Breast epithelium (tissue), 4 donors: ENCODE measurements at places on chromosomes 2 and 18. TPM values are rescaled to one million over a fixed set of nuclear protein-coding genes. Genes with fewer than 3 reads are reported as not detected.
A peak's percentile ranks its signal among the peaks of the same experiment; 100 is the strongest.

- no peaks in the 10 kb centered on the region for H3K4me1 ChIP-seq
- H3K4me3 ChIP-seq = no peak overlapping the region
- H3K36me3 ChIP-seq = no peaks in the 10 kb centered on the region
- no peaks in the 10 kb centered on the region for H3K27me3 ChIP-seq
- H3K27ac ChIP-seq = no peak overlapping the region
Measured at GRCh38 chr2:46270384-46270783, 26.8 kb upstream of the EPAS1 start.

DNA sequence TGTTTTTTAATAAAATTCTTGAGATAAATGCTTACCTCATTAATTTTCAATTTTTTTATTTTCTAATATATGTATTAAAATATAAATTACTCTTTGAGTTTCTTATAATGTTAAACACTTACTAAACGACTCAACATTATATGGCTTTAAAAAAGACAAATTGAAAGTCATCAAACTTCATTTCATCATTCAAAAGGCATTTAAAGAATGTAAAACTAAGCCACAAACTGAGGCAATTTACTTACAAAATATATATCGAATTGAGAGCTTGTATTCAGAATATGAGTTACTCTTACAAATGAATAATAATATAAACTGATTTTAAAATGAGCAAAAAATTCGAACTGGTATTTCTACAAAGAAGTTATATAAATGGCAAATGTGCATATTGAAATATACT is 1262.2 kb upstream of the PIK3C3 start:
- H3K4me1 ChIP-seq = no peaks in the 10 kb centered on the region
- no peaks in the 10 kb centered on the region for H3K27me3 ChIP-seq
- H3K27ac ChIP-seq = no peak overlapping the region
- no peak for DNase-seq

GRCh38 chr18:49008716-49009115 is 58.0 kb upstream of the SMAD7 start:
- H3K27ac ChIP-seq = no peak overlapping the region
- DNase-seq = no peak
- no peaks in the 10 kb centered on the region for H3K36me3 ChIP-seq
- H3K4me1 ChIP-seq = no peaks in the 10 kb centered on the region
- H3K4me3 ChIP-seq = no peak overlapping the region

DNA sequence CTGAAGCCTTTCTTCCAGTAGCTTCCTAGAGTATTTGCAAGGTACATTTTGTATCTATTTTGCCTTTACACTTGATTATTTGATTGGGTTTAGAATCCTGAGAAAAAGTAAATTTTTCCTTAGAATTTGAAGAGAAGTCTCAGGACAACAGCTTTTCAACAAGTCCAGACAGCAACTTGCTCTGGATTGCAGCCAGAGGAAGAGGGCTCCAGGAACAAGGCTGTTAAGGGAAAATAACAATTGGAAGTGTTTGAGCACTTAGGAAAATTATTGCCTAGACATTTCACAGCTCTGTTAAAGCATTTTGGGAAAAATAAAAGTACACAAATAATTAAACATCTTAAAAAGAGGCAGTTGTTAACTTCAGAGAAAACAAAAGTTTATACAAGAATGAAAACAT is 58.3 kb upstream of the RAPGEF4 start:
- no peak overlapping the region for H3K4me3 ChIP-seq
- no peaks in the 10 kb centered on the region for H3K36me3 ChIP-seq
- peak; percentile 24 for DNase-seq
- H3K27me3 ChIP-seq = no peaks in the 10 kb centered on the region

- H3K4me3 ChIP-seq = no peak overlapping the region
- no peaks in the 10 kb centered on the region for H3K4me1 ChIP-seq
- no peak for DNase-seq
- H3K36me3 ChIP-seq = no peaks in the 10 kb centered on the region
- H3K27me3 ChIP-seq = no peaks in the 10 kb centered on the region
Measured at GRCh38 chr18:11741505-11742145, 52.6 kb downstream of the GNAL start.

- H3K27ac ChIP-seq = no peak overlapping the region
- DNase-seq = no peak
- H3K4me3 ChIP-seq = no peak overlapping the region
- H3K36me3 ChIP-seq = no peaks in the 10 kb centered on the region
Measured at GRCh38 chr2:222736301-222736700, 64.8 kb downstream of the MOGAT1 start.

The LYG1 gene
- 2.2 TPM for total RNA-seq
